ENCODE measurements at places on chromosomes 7 and 10.

GRCh38 chr7:140200061-140200989, 23.5 kb upstream of the KDM7A start:
- no peak for DNase-seq

DNA sequence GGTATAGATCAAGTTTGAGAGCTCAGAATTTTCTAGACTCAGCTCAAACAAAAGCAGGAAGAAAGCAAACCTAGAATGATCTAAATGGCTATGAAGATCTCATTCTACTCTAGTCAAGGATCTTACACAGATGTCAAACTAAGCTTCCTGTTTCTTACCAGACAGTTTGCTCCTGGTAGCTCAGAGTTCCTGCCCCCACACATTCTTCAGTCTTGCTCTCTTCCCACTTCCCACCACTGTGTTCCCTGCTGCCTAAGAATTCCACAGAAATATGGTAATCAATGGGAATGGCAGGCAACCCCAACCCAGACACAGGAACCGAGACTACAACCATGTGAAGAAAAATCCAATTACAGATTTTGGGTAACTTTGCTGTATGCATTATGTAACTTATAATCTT, 133.4 kb upstream of the PTN start:
- no peak for DNase-seq

- no peak for DNase-seq
These were observed 50.7 kb upstream of the RPA3 start for GRCh38 chr7:7768977-7769709.

- no peak for DNase-seq
These were observed 438.0 kb downstream of the ETV1 start for GRCh38 chr7:13551503-13551902.

DNA sequence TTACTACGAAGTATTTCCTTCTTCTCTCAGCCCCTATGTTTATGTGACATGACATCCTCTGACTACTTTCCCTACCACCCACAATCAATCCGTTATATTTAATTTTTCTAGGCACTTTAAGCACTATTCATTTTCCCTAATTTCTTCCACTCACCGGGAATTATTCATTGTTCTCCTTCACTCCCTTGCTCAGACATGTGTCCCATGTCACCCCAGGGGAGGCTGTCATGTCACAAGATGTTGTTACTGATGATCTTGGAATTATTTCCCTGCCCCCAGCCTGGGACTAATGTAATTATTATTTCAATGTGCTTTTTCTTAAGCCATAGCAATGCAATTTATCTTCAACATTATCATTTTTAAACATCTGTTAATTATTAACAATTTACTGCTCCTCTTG, 317.2 kb downstream of the PHF14 start:
- no peak for DNase-seq

GRCh38 chr10:118832241-118832651, 77.5 kb upstream of the CACUL1 start:
- no peak for DNase-seq

DNA sequence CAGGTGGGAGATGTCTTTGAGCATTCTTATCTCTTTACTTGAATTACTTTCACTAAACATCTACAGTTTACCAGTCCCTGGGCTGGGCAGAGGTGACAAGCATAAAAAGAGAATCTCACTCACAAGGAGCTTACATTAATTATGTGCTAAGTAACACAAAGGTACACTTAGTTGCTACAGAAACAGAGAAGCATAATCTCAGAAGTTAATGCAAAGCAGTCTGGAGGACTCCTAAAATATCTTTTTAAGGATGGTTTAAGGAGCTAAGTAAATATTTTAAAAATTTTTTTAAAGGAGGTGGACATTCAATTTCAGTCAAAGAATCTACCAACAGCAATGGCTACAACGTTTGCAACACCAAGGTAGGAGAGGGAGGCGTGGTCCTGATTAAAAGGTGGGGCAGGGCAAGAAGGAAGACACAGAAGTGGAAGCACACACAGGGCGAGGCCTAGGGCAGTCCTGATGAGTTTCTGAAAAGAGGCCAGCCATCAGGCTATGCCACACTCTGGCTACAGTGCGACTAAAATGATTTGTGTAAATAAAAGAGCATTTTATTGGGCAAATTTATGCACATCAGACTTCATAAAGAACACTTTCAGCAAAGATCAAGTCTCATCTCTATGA, 5.3 kb downstream of the LARP4B start:
- DNase-seq, result no peak

DNA sequence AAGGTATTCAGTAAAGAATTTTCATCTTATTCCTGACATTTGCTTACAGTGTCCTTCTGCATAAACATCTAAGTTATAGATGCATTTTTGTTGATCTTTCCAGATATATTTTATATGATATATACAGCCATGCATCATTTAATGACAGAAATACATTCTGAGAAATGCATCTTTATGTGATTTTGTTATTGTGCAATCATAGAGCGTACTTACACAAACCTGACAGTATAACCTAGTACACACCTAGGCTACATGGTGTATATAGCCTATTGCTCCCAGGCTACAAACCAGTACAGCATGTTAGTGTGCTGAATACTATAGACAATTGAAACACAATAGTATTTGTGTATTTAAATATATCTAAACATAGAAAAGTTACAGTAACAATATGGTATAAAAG, 642.0 kb downstream of the XPNPEP1 start:
- no peak for DNase-seq

All from T-helper 2 cell (primary cell).